Caki2 (cell line): ENCODE measurements at places on chromosomes 5 and 9. TPM values are rescaled to one million over a fixed set of nuclear protein-coding genes. Genes with fewer than 3 reads are reported as not detected.

DNA sequence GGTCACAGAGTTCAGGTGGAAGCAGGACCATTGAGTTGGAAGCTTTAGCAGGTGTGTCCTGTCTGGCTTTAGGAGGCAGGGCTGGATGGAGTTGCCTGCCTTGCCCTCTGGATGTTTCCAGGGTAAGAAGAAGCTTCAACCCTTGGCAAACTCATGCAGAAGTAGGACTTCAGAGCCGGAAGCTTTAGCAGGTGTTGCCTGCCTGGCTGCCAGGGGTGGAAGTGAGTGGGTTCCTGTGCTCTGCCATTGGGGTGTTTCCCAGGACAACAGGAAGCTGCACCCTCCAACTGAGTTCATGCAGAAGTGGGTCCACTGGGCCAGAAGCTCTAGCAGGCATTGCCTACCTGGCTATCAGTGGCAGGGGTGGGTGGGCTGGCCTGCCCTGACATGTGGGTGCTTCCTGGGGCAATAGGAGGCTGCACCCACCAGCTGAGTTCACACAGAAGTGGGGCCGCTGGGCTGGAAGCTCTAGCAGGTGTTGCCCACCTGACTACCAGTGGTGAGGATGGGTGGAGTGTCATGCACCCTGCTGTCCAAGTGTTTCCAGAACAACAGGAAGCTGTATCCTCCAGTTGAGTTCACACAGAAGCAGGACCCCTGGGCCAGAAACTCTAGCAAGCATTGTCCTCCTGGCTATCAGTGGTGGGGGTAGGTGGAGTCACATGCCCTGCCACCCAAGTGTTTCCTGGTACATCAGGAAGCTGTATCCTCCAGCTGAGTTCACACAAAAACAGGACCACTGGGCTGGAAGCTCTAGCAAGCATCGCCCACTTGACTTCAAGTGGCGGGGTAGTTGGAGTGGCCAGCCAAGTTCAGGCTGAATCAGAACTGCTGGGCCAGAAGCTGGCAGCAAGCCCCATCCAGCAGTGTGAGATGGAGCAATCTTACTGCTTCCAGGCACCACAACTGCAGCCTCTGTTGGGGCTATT is 24.6 kb downstream of the LOX start:
- DNase-seq, result no peak

PCDHA6 gene
- 0.34 TPM in 1 of 2 replicates, not detected in the other for total RNA-seq

GRCh38 chr9:99433555-99433954 is 211.5 kb downstream of the SEC61B start:
- peak; percentile 16 for DNase-seq

CCDC187 gene
- total RNA-seq, result 0.41 TPM in 1 of 2 replicates, not detected in the other

- DNase-seq, result no peak
Observed at GRCh38 chr5:40826489-40827187, 8.4 kb downstream of the RPL37 start.

DNA sequence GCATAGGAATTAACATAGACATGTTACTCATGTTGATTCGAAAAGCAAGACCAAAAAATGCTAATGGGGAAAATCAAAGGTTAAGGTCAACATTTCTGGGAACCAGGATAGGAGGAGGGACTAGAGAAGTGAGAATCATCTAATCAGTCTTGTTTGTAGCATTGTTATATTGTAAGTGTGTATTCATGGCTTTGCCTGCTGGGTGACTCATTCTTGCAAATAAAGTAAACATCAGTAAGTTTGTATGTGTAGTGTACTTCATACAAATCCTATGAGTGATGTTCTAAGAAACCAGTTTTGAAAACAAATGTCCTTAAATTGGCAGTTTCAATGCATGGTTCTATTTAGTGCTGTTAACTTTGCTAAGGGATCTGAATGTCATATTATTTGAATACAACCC is 79.0 kb upstream of the TMEM252 start:
- DNase-seq, result no peak

HIGD2A gene
- 129 and 143 TPM in 2 replicates for total RNA-seq

- no peak for DNase-seq
Observed at GRCh38 chr5:103411711-103412110, 150.9 kb downstream of the NUDT12 start.

- no peak for DNase-seq
Observed at GRCh38 chr5:81558188-81558587, 164.3 kb upstream of the ACOT12 start.

MEF2C gene
- total RNA-seq, result 0.24 and 3.6 TPM in 2 replicates
